ENCODE measurements at places on chromosomes 7 and 10. TPM values are rescaled to one million over a fixed set of nuclear protein-coding genes. Genes with fewer than 3 reads are reported as not detected.

Gene AEBP1
- total RNA-seq = 31.8 TPM

DNA sequence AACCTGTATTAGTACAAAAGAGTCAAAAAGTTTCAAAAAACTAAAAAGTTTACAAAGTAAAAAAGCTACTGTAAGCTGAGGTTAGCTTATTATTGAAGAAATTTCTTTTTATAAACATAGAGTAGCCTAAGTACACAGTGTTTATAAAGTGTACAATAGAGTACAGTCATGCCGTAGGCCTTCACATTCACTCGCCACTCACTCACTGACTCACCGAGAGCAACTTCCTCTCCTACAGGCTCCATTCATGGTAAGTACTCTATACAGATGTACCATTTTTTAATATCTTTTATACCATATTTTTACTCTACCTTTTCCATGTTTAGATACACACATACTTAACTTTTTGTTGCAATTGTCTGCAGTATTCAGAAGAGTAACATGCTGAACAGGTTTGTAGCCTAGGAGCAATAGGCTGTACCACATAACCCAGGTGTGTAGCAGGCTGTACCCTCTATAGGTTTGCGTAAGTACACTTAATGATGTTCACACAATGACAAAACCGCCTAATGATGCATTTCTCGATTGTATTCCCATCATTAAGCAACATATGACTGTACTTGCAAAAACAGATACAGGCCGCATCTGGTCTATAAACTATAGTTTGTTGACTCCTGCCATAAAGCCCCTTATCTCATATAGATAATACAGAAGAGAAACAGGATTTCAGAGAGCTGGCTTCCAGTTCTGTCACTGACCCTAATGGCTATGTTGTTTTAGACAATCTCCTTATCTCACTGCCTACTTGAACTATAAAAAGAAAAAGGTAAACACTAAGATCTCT is 438.8 kb downstream of the HTR7 start:
- DNase-seq = no peak
- no peak overlapping the region for H3K27ac ChIP-seq
- H3K4me3 ChIP-seq = no peak overlapping the region
- H3K27me3 ChIP-seq = no peaks in the 10 kb centered on the region

GRCh38 chr10:69446650-69447151 is 4.6 kb upstream of the TSPAN15 start:
- peaks cover 3% of the 10 kb centered on the region for H3K4me1 ChIP-seq
- no peaks in the 10 kb centered on the region for H3K27me3 ChIP-seq
- no peaks in the 10 kb centered on the region for H3K36me3 ChIP-seq

- no peaks in the 10 kb centered on the region for H3K36me3 ChIP-seq
- H3K4me1 ChIP-seq = no peaks in the 10 kb centered on the region
- H3K4me3 ChIP-seq = no peak overlapping the region
- no peak overlapping the region for H3K27ac ChIP-seq
- no peak for DNase-seq
- H3K27me3 ChIP-seq = no peaks in the 10 kb centered on the region
These were observed 157.0 kb upstream of the MKLN1 start for GRCh38 chr7:131170440-131171271.

Gene CYP2W1
- total RNA-seq = not detected

Gene GTF2IRD1
- 80.4 TPM for total RNA-seq

DNA sequence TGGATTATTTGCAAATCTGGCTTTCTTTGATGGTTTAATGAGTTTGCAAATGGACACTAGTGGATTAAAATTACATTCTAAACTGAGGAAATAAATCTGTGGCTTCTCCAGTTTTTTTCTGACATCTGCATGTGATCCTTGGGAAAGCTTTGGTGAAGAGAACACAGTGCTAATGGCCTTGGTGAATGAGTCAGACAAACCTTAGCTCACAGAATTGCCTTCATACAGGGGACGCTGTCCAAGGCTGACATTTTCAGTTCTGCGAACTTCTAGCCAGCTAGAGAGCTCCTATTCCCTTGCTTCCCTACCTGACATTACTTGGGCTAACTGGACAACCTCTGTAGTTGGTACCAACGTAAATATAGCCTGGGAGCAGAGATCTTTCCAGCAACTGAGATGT is 21.2 kb downstream of the BMPER start:
- H3K27me3 ChIP-seq = no peaks in the 10 kb centered on the region
- H3K4me1 ChIP-seq = no peaks in the 10 kb centered on the region
- DNase-seq = no peak

Gene ZCWPW1
- 1.1 TPM for total RNA-seq

Gene RBM20
- total RNA-seq = 1.8 TPM
